Caco-2 (cell line): ENCODE measurements at places on chromosomes 16 and 17. TPM values are rescaled to one million over a fixed set of nuclear protein-coding genes. Genes with fewer than 3 reads are reported as not detected.

- H3K27ac ChIP-seq = no peak overlapping the region
- H3K36me3 ChIP-seq = peaks cover 10% of the 10 kb centered on the region
- no peak for DNase-seq
- no peaks in the 10 kb centered on the region for H3K27me3 ChIP-seq
- H3K4me1 ChIP-seq = no peaks in the 10 kb centered on the region
These were observed 20.4 kb downstream of the MIEF2 start for GRCh38 chr17:18280766-18281371.

DNA sequence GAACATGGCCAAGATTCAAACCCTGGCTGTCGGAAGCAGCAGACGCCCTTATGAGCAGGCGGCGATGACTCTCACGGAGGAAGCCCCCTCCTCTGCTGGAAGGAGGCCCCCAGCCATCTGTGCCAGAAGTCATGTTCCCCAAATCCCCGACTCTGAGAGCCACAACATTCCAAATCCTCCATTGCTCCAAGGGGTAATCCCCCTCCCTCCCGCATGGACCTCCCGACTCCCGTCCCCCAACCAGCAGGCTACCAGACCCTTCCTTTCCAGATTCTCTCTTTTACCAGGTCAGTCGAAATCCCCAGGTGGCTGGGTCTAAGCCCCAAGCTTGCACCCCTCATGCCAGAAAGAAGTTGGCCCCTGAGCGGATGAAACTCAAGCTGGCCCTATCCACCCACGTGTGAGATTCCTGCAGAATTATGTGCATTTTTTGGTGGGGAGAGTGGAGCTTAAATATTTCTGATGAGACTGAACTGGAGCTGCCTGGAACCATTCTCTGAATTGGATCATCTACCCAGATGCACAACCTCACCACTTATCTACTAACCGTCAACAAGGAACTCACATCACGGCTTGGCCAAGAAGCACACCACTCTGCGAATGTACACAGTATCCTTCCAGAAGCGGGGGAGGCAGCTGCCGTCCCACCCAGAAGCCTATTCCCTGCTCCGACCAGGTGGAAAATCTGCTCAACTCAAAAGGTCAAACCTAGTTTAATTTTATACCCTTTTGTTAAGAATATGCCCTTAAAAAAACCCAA is 283.5 kb downstream of the C16orf95 start:
- no peak overlapping the region for H3K27ac ChIP-seq
- H3K27me3 ChIP-seq = no peaks in the 10 kb centered on the region
- H3K4me1 ChIP-seq = no peaks in the 10 kb centered on the region

- H3K27me3 ChIP-seq = no peaks in the 10 kb centered on the region
- H3K4me1 ChIP-seq = no peaks in the 10 kb centered on the region
- no peak for DNase-seq
- no peak overlapping the region for H3K27ac ChIP-seq
- H3K4me3 ChIP-seq = no peak overlapping the region
- no peaks in the 10 kb centered on the region for H3K36me3 ChIP-seq
These were observed 118.1 kb downstream of the OR1D5 start for GRCh38 chr17:2945299-2945698.

DNA sequence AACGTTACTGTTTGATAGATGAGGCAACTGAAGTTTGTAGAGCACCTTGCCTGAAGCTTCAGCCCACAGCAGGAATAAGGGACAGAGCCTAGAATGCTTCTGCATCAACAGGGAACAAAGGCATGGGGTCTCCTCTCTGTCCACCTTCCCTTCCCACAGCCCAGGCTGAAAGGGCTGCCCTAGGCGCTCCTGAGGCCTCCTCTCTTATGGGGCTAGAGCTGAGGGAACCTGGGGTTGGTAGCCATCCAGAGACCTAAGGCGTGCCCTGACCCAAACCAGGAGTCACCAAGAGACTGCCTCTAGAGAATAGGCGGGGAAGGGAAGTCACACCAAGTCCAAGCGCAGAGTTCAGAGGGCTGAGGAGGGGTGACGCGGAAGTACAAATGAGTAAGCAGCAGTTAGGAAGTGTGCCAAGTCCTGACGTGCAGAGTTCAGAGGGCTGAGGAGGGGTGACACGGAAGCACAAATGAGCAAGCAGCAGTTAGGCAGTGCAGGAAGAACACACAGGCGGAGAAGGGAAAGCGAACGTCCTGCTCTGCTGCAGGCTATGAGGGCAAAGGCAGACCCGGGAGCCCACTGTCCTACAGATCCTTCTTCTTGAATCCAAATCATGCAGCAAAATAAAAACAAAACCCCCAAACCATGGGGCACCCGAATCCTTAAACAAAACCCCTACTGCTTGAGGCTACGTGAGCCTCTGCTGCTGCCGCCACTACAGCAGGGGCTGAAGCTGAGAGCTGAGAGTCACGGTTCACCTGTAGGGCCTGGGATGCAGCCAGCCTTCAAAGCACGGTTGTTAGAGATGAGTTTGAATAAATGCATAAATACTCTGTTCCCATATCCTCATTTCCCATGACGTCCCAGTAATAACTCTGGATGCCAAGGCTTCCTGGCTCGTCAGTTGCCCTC is 2.7 kb upstream of the SPG7 start:
- H3K36me3 ChIP-seq = no peaks in the 10 kb centered on the region
- peak; percentile 80 for DNase-seq
- H3K4me3 ChIP-seq = no peak overlapping the region

The HOXB1 gene
- not detected in 2 replicates for total RNA-seq

GRCh38 chr16:59180083-59180476 is 446.0 kb upstream of the GOT2 start:
- no peaks in the 10 kb centered on the region for H3K4me1 ChIP-seq
- no peak overlapping the region for H3K4me3 ChIP-seq
- no peak for DNase-seq
- 0 out of 2 replicates have a peak, but pooled peaks cover 1% of the 10 kb centered on the region for H3K27me3 ChIP-seq

The KRT38 gene
- not detected in 2 replicates for total RNA-seq

The ACAP1 gene
- total RNA-seq = 1.6 TPM in 1 of 2 replicates, not detected in the other

The TUFM gene
- total RNA-seq = 207 and 234 TPM in 2 replicates

- peak; percentile 96 for DNase-seq
- 0 out of 2 replicates have a peak, but pooled peaks cover 10% of the 10 kb centered on the region for H3K4me1 ChIP-seq
- no peaks in the 10 kb centered on the region for H3K36me3 ChIP-seq
- no peaks in the 10 kb centered on the region for H3K27me3 ChIP-seq
- peak overlapping the region; percentile 86 for H3K27ac ChIP-seq
These were observed 19.1 kb downstream of the COQ7 start for GRCh38 chr16:19086322-19087199.

DNA sequence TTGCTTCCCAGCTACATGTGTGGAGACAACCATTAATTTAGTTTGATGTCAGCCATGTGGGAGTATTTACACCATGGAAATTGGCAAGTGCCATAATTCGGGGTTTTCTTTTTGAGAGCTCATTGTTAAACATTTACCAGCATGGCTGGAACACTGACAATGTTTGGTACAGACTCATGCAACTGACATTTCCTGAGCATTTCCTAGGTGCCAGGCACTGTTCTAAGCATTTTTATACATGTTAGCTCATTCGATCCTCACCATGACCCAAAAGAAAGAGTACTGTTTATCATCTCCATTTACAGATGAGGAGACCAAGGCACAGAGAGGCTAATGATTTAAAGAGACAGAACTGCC is 86.9 kb downstream of the FOXL1 start:
- no peak for DNase-seq
- H3K4me3 ChIP-seq = no peak overlapping the region
- H3K36me3 ChIP-seq = no peaks in the 10 kb centered on the region
- H3K27me3 ChIP-seq = no peaks in the 10 kb centered on the region
- H3K4me1 ChIP-seq = peaks cover 15% of the 10 kb centered on the region

The HBM gene
- not detected in 2 replicates for total RNA-seq

GRCh38 chr16:10871157-10871991 is 5.6 kb upstream of the CIITA start:
- H3K27ac ChIP-seq = no peak overlapping the region
- H3K27me3 ChIP-seq = no peaks in the 10 kb centered on the region
- DNase-seq = no peak

- no peak overlapping the region for H3K27ac ChIP-seq
- no peaks in the 10 kb centered on the region for H3K27me3 ChIP-seq
- no peak overlapping the region for H3K4me3 ChIP-seq
- H3K4me1 ChIP-seq = 0 out of 2 replicates have a peak, but pooled peaks cover under 1% of the 10 kb centered on the region
- no peaks in the 10 kb centered on the region for H3K36me3 ChIP-seq
- no peak for DNase-seq
These were observed 25.2 kb upstream of the SMPD3 start for GRCh38 chr16:68473358-68474070.

- no peaks in the 10 kb centered on the region for H3K4me1 ChIP-seq
- DNase-seq = no peak
- no peaks in the 10 kb centered on the region for H3K27me3 ChIP-seq
- no peak overlapping the region for H3K27ac ChIP-seq
These were observed 96.8 kb downstream of the CNTNAP4 start for GRCh38 chr16:76373998-76374397.

- peak overlapping the region; percentile 44 for H3K27ac ChIP-seq
- no peaks in the 10 kb centered on the region for H3K36me3 ChIP-seq
- H3K27me3 ChIP-seq = no peaks in the 10 kb centered on the region
- no peak for DNase-seq
- no peak overlapping the region for H3K4me3 ChIP-seq
These were observed 2.1 kb downstream of the PRCD start for GRCh38 chr17:76541739-76542454.

The BEAN1 gene
- total RNA-seq = not detected in 2 replicates

The HS3ST2 gene
- not detected in 2 replicates for total RNA-seq

DNA sequence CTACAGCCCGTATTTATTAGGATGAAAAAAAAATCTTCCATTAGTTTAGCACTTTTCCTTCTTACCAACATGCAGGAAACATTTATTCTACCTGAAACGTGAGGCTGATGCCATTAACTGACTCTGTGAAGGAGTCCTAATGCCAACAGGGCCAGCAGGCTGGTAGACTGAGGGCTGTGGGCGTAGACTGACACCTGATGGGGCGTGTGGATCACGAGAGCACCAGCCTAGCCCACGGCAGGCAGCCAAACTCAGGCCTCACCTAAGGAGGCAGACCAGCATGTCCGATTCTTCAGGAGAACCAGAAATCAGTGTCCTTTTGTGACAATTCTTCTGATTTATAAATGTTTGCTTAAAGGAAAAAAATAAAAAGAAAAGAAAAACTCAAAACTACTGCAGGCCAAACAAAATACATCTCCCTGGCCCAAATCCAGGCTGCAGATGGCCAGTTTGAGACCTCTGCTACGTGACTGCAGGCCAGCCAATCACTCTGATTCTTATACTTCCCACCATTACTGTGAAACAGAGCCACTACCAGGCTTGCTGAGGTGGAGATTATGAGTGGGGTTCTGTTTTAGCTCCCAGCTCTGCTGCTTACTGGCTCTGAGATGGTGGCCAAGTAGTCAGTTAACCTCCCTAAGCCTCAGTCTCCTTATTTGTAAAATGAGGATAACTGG is 66.5 kb downstream of the GNAO1 start:
- no peaks in the 10 kb centered on the region for H3K36me3 ChIP-seq
- H3K27me3 ChIP-seq = no peaks in the 10 kb centered on the region
- H3K4me1 ChIP-seq = no peaks in the 10 kb centered on the region

The TNP2 gene
- not detected in 2 replicates for total RNA-seq

The SLC5A10 gene
- 0.19 and 0.27 TPM in 2 replicates for total RNA-seq

DNA sequence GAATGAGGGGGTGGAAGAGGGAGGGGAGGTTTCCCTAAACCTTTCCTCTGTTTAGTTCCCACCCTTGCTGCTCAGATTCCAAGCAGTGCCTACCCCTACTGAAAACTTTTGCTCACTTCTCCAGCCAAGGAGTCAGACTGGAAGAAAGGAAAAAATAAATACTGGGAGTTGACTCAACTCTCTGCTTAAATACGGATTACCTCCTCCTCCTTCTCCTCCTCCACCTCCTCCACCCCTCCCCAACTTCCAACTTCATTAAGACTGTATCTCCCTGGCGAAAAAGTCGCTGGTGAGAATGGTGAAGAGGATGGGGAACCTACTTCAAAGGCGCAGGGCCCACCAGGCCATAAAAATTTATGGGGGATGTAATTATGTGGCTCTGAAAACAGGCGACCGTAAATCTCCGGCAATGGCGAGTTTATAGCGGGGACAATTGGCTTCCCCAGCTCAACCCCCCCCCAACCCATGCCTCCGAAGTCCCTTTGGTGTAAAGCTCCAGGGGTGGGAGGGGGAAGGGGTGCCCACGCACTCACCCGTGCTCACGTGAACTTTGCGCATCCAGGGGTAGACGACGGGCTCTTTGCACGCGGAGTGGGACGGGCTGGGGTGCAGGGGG is 712 bp downstream of the HOXB4 start:
- DNase-seq = peak; percentile 50
- no peak overlapping the region for H3K27ac ChIP-seq
- no peaks in the 10 kb centered on the region for H3K36me3 ChIP-seq
- peak overlapping the region; percentile 60 for H3K4me3 ChIP-seq

The HBA1 gene
- total RNA-seq = 3.6 and 8.6 TPM in 2 replicates
